NCI-H460 (cell line): ENCODE measurements at places on chromosomes 2 and 18.

- no peak for DNase-seq
Measured at GRCh38 chr2:138086576-138086975, 122.3 kb downstream of the HNMT start.

- DNase-seq: no peak
Measured at GRCh38 chr18:13500227-13500865, 226.0 kb downstream of the FAM210A start.

- DNase-seq: no peak
Measured at GRCh38 chr2:205054789-205055188, 509.5 kb downstream of the PARD3B start.

DNA sequence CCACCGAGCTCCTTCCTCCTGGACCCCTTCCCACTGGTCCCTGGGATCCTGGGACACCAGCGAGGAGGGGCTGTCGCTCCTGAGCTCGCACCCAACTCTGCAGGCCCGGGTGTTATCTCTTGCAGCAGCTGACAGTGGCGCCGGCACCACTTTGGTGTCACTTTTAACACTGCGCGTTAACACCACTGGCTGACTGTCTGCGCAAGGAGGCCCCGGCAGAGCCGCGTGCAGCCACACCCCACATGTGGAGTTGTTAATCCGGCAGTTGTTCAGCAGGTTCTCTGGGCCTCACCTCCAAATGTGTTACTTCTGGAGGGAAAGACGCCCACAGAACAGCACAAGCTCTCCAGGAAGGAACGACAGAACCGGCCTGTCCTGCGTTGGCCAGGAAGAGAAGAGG, 155.0 kb upstream of the GLI2 start:
- DNase-seq: no peak

- no peak for DNase-seq
Measured at GRCh38 chr18:59093668-59094067, 46.0 kb upstream of the SEC11C start.

DNA sequence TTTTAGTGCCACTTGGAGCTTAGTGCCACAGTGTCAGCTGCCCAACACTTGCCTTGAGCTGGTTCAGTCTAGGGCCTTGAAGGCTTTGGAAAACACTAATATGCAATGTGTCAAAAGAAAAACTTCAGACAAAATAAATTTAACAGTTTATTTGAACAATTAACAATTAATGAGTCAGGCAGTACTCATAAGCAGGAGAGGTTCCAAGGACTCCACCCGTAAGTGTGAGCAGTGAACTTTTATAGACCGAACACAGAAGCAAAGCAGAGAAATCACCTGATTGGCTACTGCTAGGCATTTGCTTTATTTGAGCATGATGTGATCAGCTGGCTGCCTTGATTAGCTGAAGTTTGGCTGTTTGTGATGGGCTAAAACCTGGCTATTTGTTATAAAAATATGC, 49.5 kb upstream of the TBC1D8 start:
- peak; percentile 26 for DNase-seq

DNA sequence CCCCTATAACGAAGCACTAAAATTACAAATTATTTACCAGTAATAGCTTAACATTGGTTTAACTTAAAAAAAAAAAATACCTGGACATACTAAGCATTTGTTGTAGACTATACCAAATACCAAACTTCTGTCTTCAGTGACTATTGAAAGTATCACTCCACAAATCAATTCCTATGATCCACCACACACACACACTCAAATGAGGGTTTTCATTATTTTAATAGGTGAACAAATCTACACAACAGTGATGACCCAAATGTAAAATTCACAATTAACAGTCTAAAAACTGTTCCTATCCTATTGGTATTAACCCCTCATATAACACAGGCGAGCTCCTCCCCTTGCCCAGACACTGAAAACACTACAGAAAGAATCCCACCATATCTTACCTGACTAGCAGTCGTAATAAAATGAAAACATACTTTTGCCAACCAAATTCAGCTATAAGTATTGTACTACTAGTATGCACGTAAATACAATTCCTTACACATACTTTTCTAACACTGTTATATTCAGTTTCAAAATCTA, 2.5 kb downstream of the SP3 start:
- DNase-seq: no peak

- no peak for DNase-seq
Measured at GRCh38 chr2:134250840-134251461, 2.9 kb upstream of the MGAT5 start.

DNA sequence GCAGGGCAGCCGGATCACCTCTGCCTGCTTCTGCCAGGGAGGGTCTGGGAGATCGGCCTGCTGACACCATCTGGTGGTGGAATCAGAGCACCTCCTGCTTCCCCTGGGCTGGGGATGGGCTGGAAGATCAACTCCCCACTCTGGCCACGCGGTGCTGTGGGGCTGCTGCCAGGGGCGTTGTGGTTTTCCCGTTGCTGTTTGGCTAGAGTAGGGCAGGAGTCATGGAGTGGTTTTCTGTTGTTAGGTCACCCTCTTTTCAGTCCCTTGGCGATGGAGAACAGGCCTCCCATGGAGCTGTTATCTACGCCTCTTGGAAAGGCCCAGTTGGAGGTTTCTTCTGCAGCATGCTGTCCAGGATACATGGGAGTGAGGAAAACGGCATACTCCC, 15.2 kb downstream of the BCL2L11 start:
- no peak for DNase-seq

- DNase-seq: no peak
Measured at GRCh38 chr2:205730701-205731582, 48.6 kb downstream of the NRP2 start.

DNA sequence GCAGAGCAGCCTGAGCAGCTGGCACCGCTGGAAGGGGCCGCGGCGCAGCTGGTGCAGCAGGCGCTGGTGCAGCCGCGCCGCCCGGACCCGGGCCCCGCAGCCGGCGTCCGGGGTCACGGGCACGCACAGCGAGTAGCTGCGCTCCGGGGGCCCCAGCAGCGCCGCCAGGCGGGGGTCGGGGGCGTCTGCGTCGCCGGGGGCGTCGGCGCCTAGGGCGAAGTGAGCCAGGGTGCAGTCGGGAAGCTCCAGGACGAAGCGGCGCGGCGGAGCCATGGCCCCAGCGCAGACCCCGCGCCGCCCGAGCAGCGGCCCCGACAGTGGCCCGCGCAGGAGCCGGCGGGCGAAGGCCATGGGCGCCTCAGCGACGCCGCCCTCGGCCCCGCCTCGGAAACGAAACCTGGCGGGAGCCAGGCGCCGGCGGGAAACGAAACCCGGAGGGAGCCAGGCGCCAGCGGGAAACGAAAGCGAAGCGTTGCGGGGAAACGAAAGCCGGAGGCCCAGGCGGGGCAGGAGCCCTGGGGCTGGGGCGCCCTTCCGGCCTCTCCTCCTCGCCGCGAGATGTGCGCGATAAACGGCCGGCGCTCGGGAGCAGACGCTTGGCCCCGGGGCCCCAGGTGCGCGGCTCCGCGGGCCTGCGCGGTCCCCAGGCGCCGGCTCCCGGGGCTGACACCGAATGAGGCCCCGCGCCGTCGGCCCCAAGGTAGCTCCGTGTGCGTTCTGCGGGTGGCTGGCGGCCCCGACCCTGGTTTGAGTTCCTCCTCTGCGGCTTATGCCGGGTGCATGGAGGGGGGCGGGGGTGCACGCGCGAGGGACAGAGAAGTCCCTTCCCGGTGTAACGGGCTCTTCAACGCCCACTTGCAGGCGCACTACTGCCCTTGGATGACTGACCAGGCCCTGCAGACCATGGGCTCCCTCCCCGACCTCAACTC, at the start of gene CMPK2:
Gene CMPK2 (minus strand): TSS at position 562 of the 929 bp plus-strand sequence. CDS start 211 bp downstream, at position 351.
- DNase-seq: peak; percentile 18

- DNase-seq: no peak
Measured at GRCh38 chr18:24799720-24800119, 339.3 kb downstream of the HRH4 start.

- DNase-seq: no peak
Measured at GRCh38 chr2:134361648-134362047, 107.8 kb downstream of the MGAT5 start.

- no peak for DNase-seq
Measured at GRCh38 chr2:181243319-181243718, 213.9 kb upstream of the ITGA4 start.

- DNase-seq: peak; percentile 25
Measured at GRCh38 chr18:63074981-63075404, 244.6 kb downstream of the BCL2 start.

- DNase-seq: no peak
Measured at GRCh38 chr2:96527286-96528005, 9.1 kb upstream of the ARID5A start.

DNA sequence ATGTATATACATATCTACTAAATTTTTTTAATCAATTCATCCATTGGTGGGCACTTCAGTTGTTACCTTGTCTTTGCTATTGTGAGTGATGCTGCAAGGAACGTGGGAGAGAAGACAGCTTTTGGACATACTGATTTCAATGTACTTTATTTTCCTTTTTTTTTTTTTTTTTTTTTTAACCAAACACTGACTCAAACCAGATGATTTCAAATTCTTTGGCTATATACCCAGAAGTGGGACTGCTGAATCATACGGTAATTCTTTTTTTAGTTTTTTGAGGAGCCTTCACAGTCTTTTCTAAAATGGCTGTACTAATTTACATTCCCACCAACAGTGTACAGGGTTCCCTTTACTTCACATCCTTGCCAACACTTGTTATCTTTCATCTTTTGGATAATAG, 204.7 kb downstream of the INSIG2 start:
- DNase-seq: no peak

DNA sequence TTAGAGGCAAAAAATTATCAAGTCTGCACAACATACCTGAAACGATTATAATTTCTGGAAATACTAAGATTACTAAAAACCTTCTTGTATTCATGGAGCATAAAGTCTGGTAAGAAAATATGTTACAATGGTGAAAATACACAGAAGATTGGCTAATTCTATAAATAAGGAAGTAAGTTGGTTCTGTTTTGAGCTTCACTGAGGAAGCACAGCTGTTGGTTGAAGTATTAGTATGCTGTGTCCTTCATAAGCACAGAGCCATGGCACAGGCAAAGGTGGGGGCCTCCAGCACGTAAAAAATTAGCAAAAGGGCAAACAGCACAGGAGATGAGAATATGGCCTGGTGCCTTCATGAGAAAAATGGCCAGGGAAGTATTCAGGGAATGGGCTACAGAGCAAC, 40.4 kb upstream of the ANKRD62 start:
- no peak for DNase-seq

- peak; percentile 85 for DNase-seq
Measured at GRCh38 chr2:157830696-157831570, 45.2 kb downstream of the ACVR1 start.

- no peak for DNase-seq
Measured at GRCh38 chr2:100409975-100410647, 7.4 kb downstream of the CHST10 start.

GRCh38 chr18:44411976-44412375, 268.7 kb upstream of the SETBP1 start:
- no peak for DNase-seq

DNA sequence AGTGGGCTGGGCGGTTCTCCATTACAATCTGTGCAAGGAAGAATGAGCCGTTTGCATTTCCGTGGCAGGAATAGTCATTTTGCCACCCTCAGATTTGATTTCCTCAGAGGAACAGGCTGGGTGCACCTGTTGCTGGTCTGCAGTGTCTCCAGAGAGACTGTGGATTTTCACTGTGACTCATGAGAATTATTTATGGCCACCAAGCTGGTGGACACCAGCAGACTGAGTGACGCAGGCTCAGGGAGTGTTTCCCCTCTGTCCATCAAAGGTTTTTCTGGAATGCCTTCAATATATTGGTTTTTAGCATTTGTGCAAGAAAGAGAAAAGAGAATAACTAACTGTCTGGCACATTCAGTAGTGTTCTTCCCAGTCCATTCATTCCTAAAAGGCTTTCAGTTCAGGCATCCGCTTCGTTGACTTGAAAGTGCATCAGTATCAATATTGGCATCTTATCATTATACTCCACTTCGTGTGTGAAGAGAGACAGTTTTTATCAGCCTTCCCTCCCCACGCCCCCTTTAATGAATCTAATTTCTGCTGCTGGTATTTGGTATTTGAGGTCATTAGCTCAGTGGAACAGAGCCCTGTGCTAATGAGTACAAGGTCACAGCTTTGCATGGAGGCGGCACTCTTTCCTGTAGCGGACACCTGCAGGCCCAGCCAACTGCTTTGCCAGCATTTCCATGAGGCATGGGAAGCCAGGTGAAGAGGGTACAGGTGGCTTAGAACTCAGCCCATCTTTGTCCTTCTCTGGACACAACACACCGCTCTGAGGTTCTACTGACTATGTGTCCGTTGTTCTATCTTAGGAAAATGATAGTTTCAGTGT, 39.9 kb downstream of the PRKCE start:
- DNase-seq: no peak

DNA sequence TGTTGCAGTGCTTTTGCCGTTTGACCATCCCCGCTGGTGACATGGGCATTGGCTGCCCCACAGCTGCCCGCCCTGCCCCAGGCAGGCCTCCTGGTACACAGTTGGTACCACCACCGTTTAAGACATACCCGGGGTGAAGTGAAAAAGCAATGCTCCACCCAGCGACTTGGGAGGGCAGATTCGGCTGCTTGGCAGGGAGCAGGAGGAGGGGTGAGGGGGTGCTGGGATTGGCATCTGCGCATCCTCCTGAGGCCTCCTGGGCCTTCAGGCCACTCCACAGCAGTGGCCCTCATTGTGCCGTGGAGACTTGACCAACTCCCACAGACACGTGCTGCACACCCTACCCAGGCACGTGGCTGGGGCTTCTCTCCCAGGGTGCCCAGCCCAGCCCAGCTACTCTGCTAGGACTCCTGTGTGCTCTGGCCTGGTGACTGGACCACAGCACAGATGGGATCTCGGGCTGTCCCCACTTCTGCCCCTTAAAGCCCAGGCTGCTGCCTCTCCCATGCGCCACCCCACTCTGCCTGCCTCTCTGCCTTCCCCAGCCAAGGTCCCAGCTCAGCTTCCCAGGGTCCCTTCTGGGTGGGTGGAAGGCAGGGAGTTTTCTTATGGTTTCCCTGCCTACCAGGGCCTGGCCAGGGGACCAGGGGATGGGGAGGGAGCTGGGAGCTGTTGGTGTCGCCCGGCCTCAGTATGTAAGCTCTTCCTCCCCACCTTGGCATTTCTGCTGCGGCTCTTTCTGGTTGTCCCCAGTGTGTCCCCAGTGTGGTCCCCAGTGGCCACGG, 157.0 kb upstream of the HS6ST1 start:
- no peak for DNase-seq

DNA sequence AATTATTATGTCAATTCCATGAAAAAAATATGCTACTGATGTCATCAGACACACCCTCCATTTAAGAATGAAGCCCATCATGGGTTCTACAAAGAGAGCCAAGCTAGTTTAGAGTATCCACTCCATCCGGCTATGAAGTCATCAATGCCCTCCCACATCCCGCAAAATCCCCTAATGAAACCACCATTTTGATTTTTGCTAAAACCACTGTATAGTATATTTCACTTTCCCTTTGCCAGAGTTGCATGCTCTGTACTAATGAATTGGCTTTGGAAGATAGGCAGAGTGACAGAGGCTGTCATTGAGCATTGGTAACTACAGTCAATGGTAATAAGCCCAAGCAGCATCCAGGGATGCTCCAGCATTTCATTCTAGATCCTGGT, 118.6 kb downstream of the ANKRD44 start:
- DNase-seq: no peak

DNA sequence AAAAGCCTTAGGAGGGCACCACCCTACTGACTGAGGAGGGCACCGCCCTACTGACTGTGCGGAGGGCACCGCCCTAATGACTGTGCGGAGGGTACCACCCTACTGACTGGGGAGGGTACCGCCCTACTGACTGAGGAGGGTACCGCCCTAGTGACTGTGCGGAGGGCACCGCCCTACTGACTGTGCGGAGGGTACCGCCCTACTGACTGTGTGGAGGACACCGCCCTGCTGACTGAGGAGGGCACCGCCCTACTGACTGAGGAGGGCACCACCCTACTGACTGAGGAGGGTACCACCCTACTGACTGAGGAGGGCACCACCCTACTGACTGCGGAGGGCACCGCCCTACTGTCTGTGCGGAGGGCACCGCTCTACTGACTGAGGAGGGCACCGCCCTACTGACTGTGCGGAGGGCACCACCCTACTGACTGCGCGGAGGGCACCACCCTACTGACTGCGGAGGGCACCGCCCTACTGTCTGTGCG, 150.2 kb upstream of the NFATC1 start:
- DNase-seq: peak; percentile 92
